ENCODE measurements at places on chromosomes 11 and 22.

GRCh38 chr11:74775762-74776161, 27.1 kb downstream of the RNF169 start:
- no peak for DNase-seq

DNA sequence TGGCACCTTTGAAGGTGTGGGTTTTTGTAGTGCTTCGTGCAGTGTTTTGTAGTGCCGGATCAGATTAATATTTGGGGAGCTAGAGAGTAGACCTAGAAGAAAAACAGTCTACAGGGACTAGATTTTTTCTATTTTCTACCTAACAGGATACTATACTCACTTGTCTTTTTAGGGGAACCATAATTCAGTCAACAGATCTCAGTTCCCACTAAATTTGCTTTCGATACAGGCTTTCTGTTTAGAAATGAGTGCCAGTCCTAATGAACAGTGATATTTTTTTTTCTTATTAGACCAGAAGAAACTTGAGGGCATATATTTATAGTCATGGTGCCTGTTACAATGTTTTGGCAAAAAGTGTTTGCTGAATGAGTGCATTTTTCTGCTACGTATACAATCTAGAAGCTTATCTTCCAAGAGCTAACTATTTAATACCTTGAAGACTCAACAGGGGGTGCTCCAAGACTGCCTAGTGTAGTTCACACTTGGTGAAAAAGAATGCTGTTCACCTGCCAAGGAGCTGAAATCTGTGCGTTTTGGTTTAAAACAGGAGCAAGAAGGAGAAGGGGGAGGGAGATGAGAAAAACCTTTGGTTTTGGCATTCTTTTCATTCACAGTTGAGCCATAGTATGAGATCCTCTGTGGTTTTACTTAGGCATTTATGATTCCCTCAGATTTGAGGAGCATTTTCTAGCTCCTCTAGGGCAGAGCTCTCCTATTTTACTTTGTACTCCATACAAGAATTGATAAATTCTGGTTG, 44.9 kb upstream of the VSTM5 start:
- DNase-seq, result peak; percentile 50

- DNase-seq, result no peak
Measured at GRCh38 chr11:15493921-15494620, 379.3 kb downstream of the INSC start.

- DNase-seq, result no peak
Measured at GRCh38 chr22:40609216-40609615, 27.3 kb downstream of the MRTFA start.

- no peak for DNase-seq
Measured at GRCh38 chr11:102121329-102121728, 11.1 kb downstream of the YAP1 start.

- DNase-seq, result no peak
Measured at GRCh38 chr11:118638726-118639125, 31.3 kb downstream of the PHLDB1 start.

DNA sequence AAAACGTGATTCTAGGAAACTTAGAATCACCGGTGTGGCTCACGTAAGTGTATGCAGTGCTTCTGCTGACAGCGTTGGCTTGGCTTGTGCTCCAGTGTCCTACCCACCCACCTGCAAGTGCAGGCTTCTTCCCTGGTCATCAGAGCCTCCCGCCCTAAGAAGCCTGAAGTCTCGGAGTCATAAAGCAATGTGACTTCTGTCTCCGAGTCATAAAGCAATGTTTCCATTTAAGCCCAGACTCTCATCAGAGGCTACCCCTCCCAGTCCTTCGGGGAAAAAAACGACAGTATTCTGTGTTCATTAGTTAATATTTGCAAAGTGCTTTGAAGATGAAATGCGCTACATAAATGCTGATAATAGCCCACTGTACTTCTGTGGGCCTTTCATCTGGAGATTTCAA, 293.8 kb downstream of the OPCML start:
- DNase-seq, result no peak

DNA sequence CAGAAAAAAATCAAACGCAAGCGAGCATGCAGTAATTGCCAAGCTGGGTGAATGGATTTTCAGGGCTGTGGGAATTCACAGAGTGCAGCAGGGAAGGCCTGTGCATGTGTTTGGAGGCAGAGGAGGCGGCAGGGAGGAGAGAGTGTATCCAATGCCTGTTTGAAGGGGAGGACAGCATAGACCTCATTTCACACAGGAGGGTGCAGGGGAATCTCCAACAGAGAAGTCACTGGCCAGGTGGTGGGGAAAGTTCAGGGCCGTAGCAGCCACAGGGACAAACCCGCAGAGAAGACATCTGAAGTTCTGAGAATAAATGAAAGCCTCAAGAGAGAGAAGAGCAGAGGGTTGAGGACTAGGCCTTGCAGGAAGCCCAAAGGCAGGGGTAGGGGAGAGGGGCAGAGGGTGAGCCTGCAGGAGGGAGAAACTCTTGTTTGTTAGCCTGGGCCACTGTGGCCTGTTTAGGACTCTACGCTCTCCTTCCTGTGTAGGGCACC, 19.2 kb upstream of the KDM2A start:
- no peak for DNase-seq

- no peak for DNase-seq
Measured at GRCh38 chr11:11480971-11481370, 127.9 kb upstream of the CSNK2A3 start.

GRCh38 chr11:45394294-45395085, 108.3 kb upstream of the SYT13 start:
- no peak for DNase-seq

GRCh38 chr11:70090961-70091381, 12.9 kb downstream of the ANO1 start:
- DNase-seq, result peak; percentile 85

DNA sequence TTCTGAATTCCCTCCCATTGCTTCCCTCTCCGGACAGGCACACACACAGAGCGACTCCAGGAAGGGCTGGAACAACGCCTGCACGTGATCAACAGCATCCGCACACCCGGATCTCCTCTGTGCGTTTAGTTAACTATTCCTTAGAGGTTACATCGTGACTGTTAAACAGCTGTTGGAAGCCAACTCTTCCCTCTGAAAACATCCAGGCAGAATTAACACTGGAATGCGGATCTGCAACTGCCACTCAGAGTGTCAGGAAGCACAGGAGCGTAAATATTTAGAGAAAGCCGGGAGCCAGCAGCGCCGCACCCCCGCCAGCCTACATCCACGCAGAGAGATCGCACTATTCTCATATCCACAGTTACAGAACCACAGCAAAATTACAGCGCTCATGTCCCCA, 46.2 kb downstream of the SHANK2 start:
- peak; percentile 85 for DNase-seq

GRCh38 chr11:78838417-78838816, 263.8 kb upstream of the NARS2 start:
- DNase-seq, result no peak

- DNase-seq, result no peak
Measured at GRCh38 chr22:44519886-44520285, 21.9 kb upstream of the RTL6 start.

DNA sequence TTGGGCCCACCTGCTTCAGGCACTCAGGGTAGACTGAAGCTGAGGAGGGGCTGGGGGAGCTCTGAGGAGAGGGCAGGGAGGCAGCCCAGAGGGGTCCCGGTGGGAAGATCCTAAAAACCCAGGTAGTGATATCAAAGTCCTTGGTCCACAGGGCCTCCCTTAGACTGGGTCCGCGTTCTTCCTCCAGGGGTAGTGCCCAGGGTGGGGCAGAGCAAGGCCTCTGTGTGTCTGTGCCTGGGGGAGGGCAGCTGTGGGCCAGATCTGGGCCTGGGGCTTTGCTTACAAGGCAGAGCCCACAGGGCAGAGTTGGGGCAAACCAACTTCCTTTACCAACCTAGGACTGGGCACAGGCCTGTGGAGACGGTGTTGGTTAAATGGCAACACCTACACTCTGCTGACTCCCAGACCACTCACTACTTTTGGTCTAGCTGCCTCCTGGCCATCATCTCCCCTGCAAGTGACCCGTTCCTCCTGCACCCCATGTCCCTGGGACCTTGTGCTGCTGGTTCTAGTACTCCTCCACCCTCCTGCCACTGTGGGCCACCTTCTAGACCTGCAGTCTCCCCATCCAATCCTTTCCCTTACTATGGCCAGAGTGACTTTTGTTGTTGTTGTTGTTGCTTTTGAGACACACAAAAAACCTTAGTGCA, 15.8 kb downstream of the ATG16L2 start:
- no peak for DNase-seq

Measured in NCI-H2171 treated with DMSO at 0.1 percent for 48 hours (cell line).